Left lung (tissue), 14 donors: ENCODE measurements at places on chromosomes 5 and 9. TPM values are rescaled to one million over a fixed set of nuclear protein-coding genes. Genes with fewer than 3 reads are reported as not detected.

PCDHB12 gene
- polyA plus RNA-seq: 5.5 TPM

DNA sequence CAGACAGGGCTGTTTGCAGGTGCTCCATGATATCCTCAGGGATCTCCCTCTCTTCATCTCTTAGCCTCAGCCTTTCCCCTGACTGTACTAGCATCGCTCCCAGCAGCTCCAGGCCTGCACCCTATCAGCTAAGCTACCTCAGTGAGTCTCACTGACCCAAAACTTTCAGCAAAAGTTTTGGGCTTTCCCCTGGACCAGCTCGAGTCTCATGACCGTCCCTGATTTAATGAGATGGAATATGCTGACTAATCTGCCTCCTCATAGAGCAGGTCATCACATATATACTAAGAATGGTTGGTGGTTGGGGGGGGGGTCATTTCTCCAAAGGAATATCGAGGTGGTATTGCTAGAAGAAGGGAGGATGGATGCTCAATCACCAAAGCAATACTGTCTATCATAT, 151.5 kb downstream of the NR3C1 start:
- H3K4me3 ChIP-seq: no peak overlapping the region
- DNase-seq: no peak
- no peaks in the 10 kb centered on the region for H3K27me3 ChIP-seq
- no peak overlapping the region for H3K27ac ChIP-seq
- no peaks in the 10 kb centered on the region for H3K4me1 ChIP-seq

DNA sequence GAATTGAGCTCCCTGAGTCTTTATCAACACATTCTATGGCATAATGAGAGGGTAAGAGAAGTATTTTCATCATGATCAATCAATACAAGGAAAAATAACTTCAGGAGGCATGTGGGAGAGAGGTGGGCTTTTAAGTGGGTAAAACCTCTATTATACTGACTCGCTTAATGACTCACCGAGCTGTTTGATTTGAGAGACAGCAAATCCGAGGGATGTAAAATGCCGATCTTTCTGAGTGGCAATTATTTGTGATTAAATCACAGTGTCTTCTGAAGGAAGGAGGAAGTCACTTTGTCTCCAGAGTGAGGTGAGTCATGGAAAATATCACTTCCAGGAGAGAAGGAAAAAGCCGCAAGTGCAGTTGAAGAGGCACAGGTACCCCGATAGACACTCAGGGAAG, 320.4 kb downstream of the DRD1 start:
- no peak overlapping the region for H3K4me3 ChIP-seq
- H3K27ac ChIP-seq: no peak overlapping the region
- H3K27me3 ChIP-seq: no peaks in the 10 kb centered on the region
- DNase-seq: no peak
- H3K4me1 ChIP-seq: no peaks in the 10 kb centered on the region

DNA sequence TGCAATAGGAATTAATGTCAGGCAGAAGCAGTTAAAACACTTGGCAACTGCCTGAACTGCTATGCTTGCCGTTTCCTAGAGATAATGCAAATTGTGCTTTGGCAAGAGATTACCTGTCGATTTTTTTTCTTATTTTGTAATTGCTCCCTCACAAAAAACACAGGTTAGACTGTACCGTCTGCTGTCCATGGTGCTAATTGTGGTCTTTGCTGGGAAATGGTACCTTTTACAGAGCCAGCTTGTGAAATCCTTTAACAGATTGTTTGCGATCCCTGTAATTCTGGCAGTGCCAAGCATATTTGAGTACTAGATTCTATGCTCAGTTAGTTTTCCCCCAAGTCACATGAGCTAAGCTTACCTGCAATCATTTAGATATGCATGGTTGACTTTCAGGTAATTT, 2125.8 kb upstream of the WWC1 start:
- H3K36me3 ChIP-seq: no peaks in the 10 kb centered on the region
- H3K4me3 ChIP-seq: no peak overlapping the region
- H3K27ac ChIP-seq: no peak overlapping the region
- no peaks in the 10 kb centered on the region for H3K27me3 ChIP-seq
- no peaks in the 10 kb centered on the region for H3K4me1 ChIP-seq

GRCh38 chr5:168187614-168188013, 103.8 kb upstream of the WWC1 start:
- H3K27me3 ChIP-seq: no peaks in the 10 kb centered on the region
- H3K27ac ChIP-seq: no peak overlapping the region
- no peak for DNase-seq
- H3K4me3 ChIP-seq: no peak overlapping the region
